M059J (cell line): ENCODE measurements at places on chromosomes 2 and 18. TPM values are rescaled to one million over a fixed set of nuclear protein-coding genes. Genes with fewer than 3 reads are reported as not detected.

FAP gene
- total RNA-seq, result 22.8 and 31.9 TPM in 2 replicates

EIF4E2 gene
- 79.1 and 79.4 TPM in 2 replicates for total RNA-seq

GPAT2 gene
- not detected in 2 replicates for total RNA-seq

SPEG gene
- 9.8 and 13.9 TPM in 2 replicates for total RNA-seq

PAX8 gene
- 5.2 and 6.1 TPM in 2 replicates for total RNA-seq

LRP2 gene
- total RNA-seq, result not detected in 2 replicates

CRYGD gene
- total RNA-seq, result not detected in 2 replicates

COL6A3 gene
- 2.1 and 3.5 TPM in 2 replicates for total RNA-seq

CD8B gene
- total RNA-seq, result not detected in 2 replicates

C2orf92 gene
- total RNA-seq, result 1.1 TPM in 1 of 2 replicates, not detected in the other

- no peak for DNase-seq
These were observed 16.6 kb downstream of the MALT1 start for GRCh38 chr18:58687871-58688308.

GRCh38 chr18:47999801-48000248, 69.4 kb upstream of the SMAD2 start:
- no peak for DNase-seq

DNA sequence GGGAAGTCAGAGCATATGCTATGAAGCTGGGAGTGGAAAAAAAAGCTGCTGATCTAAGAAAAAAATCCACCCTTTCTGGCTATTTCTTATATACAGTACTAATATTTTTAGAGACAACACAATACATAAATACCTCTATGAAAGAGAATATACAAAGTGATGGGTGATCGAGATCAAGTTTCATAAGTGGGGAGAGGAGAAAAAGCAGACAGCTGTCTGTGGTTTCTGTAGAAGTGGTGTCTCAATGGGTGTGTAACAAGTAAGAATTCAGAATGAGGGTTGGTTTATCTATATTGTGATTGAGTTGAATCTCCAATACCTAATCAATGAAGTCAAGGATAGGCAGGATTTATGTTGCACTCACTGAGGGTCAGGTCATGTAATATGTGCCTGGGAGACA, 191.0 kb downstream of the HNMT start:
- DNase-seq, result no peak

GRCh38 chr2:170031288-170031687, 146.7 kb upstream of the MYO3B start:
- DNase-seq, result no peak

- DNase-seq, result peak; percentile 59
These were observed 117.6 kb upstream of the KLF7 start for GRCh38 chr2:207283356-207283755.

- DNase-seq, result no peak
These were observed 39.7 kb downstream of the LTBP1 start for GRCh38 chr2:32986480-32986879.

DNA sequence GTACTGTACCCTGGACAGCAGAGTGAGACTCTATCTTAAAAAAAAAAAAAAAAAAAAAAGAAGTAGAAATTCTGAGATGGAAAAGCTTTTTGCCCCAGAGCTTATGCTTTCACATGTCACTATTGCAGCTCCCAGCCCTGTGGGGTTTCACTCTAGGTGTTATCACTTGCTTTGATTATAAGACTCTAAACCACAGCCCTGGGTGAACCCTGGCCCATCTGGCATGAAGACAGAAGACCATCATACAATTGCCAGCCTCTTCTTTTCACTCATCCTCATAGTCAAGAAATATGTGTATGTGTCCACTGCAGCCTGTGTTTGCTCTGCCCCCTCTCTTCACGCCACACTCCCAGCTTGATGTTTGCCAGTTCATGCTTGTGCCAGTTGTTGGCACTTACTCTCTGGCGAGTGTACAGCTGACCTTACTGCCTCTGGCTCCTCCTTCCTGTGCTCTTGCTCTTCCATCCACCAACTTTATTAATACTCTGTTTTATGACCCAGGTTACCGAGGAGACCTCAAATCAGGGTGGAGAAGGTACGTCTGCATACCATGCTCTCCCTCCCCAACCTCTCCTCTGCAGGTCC, 136.7 kb upstream of the NCK2 start:
- no peak for DNase-seq

DNA sequence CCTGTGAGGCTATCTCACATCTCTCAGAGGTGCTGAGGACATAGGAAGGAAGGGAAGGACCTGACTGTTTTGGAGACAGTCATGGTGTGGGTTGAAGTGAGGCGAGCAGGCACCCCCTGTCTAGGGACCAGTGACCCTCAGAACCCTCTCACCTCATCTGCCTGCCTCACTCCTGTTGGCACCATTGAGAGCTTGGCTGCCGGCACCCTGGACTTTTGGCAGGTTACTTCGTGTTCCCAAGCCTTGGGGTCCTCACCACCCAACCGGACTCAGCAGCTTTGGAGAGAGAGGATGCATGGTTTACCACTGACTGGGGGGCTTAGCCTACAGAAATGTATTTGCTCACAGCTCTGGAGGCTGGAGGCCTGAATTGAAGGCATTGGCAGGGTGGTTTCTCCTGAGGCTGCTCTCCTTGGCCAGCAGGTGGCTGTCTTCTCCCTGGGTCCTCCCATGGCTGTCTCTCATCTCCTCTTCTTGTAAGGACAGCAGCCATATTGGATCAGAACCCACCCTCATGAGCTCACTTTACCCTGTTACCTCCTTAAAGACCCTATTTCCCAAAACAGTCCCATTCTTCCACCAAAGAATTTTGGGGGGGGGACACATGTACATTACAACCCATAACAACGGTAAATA, 142.0 kb downstream of the TSN start:
- peak; percentile 41 for DNase-seq

DNA sequence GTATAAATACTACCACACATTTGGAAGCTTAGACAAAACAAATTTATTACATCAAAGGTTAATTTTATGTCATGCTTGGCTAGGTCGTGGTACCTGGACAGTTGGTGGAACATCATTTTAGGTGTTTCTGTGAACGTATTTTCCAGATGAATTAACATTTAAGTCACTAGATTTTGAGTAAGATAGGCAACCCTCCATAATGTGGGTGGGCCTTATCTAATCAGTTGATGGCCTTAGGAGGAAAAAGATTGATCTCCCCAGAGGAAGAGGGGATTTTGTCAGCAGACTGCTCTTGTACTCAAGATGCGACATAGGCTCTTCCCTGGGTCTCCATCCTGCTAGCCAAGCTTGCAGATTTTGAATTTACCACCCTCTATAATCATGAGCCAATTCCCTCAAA, 85.0 kb downstream of the RPRM start:
- DNase-seq, result no peak

DNA sequence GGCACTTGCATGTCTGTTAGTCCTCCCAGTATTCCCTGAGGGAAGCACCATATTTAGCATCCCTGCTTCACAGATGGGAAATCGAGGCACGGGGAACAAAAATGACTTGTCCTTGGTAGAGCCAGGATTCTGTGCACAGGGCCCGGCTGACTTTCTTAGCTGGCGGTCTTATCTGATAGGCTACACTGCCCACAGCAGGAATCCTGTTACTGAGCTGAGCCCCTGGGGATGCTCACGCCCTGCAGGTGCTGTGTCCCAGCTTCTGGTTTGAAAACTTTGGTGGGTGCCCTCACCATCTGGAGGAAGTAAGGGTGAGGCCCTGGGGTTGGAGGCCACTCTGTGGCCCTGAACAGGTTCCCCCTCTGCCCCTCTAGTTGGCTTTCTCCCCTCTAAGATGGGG, 68.4 kb upstream of the MCFD2 start:
- no peak for DNase-seq

- peak; percentile 2 for DNase-seq
These were observed 273.5 kb downstream of the CALCRL start for GRCh38 chr2:187174582-187174981.

GRCh38 chr2:150274108-150274507, 213.4 kb downstream of the RND3 start:
- DNase-seq, result peak; percentile 26

DNA sequence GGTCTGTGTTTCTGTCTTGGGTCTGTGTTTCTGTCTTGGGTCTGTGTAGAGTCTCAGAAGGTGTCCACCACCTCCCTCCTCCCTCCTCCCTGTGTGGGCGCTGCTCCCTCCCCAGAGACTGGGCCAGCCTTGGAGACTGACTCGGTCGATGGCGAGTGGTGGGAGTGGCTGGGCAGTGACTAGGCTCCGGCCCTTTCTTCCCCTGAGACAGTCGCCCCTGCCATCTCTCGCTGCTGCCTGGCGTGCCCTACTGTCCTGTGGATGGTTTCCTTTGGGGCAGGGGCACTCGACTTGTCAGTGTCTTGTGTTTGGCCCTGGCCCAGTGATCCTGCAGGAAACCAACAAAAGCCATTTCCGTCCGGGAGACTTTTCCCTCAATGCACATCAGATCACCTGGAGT, 215.8 kb downstream of the NDUFA10 start:
- DNase-seq, result no peak

GRCh38 chr18:10822456-10822855, 296.6 kb downstream of the NAPG start:
- peak; percentile 69 for DNase-seq

DNA sequence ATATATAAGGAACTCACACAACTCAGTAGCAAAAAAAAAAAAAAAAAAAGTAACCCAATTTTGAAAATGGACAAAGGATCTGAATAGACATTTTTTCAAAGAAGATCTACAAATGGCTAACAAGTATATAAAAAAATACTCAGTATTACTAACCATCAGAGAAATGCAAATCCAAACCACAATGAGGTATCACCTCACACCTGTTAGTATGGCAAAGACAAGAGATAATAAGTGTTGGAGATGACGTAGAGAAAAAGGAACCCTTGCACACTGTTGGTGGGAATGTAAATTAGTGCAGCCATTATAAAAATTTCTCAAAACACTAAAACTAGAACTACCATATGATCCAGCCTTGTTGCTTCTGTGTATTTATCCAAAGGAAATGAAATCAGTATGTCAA, 5.8 kb upstream of the CNDP1 start:
- DNase-seq, result no peak

DNA sequence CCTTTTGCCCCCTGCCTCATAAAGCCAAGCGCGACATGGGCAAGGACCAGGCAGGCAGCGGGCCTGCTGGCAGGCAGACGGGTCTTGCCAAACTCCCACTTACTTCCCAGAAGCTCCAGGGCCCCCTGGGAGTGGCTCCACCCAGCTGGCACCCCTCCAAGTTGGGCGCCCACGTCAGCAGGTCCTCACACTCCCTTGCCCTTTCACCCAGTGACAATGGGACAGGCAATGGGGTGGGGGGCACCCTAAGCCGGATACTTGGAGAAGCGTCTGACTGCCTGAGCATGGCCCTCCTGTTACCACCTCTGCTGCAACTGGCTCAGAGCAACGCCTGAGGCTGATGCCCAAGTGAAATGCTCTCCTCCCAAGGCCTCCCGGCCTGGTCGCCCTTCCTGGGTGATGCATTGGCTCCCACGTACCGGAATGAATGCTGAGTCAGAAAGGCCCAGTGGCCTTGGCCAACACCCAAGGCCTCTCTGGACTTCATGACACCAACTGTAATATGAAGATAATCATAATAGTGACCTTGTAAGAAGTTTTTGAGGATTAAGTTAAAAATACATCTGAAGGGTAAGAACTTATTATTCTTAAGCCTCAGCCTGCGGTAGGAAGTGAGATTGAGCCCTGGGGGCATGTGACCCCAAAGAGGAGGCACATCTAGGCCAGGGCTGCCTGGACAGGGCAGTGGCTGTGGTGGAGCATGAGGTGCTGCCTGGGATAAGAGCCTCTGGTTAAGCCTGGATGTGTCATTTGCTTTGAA, 31.6 kb downstream of the KCNK3 start:
- DNase-seq, result peak; percentile 98

GRCh38 chr18:77765468-77765867, 515.8 kb downstream of the GALR1 start:
- peak; percentile 3 for DNase-seq

DNA sequence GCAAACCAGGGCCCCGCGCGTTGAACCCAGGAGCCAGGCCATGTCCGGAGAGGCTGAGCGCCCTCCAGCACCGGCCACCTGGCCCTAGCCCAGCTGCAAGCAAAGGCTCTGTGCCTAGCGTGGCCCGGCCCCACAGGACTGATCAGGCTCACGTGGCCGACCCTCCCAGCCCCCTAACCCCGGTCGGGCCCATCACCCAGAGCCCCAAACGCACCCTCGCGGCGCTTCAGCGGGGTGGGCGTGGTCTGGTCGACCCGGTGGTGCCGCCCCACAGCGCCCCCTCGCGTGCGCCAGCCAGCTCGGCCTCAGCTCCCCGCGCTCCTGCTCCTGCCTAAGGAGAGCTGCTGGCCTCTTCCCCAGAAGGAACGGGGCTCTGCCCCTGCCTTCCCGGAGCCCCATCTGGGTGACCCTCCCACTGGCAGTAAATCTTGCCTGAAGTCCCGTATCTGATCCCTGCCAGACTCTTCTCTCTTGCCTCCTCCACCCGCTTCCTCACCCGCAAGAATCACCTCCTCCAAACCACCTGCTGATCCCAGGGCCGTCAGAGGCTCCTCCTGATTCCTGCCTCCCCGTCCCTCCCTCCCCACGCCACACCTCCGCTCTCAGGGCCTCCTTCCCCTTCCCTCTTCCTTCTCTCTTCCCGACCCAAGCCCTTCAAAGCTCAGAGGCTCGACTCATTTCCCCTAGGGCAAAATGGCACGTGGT, 12.3 kb upstream of the TEX51 start:
- DNase-seq, result peak; percentile 26

DNA sequence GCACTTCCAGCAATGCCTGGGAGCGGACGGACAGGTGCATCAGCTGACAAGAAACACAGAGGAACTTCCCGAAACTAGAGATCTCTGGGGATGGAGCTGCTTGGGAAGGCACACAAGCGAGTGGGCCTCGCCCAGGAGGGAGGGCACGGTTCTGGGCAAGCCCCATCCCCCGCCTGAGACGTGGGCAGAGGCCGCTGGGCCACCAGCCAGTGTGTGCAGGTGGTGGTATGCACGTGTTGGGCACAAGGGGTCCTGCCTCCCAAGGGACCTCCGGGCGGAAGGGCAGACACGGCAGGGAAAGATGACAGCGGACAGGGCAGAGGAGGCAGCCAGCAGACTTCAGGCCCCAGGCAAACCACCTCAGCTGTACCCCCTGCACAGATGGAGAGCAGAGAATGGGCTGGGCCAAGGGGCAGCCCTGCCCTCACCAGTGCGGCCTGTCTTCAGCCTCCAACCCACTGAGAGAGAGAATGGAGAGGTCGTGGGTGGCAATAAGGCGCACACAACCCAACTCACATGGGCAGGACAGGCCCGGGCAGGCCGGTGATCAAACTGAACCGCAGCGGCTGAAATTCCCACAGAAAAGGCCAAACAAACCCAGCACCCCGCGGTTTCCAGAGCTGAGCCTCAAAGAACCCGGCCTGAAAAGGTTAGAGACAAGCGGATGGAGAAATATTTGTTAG, 51.2 kb downstream of the HDAC4 start:
- no peak for DNase-seq

DNA sequence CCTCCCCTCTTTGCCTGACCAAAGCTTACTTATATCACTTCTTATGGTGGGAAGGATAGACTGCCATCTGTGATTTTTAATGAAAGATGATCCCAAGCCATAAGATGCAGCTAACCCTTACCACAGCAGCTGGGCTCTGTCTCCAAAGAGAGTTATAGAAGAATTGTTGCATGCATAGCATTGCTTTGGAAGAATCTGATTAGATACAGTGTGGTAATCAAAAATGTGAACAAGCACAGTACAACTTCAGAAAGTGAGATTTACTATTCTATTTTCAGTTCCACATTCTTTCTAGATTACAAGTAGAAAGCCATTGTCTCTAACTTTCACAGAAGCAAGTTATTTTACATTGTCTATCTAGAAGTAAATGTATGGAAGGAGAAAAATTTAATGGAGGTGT, 129.0 kb upstream of the ACVR2A start:
- no peak for DNase-seq
